ENCODE measurements at places on chromosomes 13 and 19. TPM values are rescaled to one million over a fixed set of nuclear protein-coding genes. Genes with fewer than 3 reads are reported as not detected.

GRCh38 chr19:7215176-7215575 lies 79.0 kb downstream of the INSR start:
- H3K27ac ChIP-seq, result no peak overlapping the region
- no peaks in the 10 kb centered on the region for H3K36me3 ChIP-seq
- H3K27me3 ChIP-seq, result no peaks in the 10 kb centered on the region

- peaks cover 16% of the 10 kb centered on the region for H3K4me1 ChIP-seq
- H3K27me3 ChIP-seq, result no peaks in the 10 kb centered on the region
- peak; percentile 34 for DNase-seq
- peak overlapping the region; percentile 89 for H3K27ac ChIP-seq
Measured at GRCh38 chr19:37654629-37655300, 500 bp downstream of the ZFP30 start.

DNA sequence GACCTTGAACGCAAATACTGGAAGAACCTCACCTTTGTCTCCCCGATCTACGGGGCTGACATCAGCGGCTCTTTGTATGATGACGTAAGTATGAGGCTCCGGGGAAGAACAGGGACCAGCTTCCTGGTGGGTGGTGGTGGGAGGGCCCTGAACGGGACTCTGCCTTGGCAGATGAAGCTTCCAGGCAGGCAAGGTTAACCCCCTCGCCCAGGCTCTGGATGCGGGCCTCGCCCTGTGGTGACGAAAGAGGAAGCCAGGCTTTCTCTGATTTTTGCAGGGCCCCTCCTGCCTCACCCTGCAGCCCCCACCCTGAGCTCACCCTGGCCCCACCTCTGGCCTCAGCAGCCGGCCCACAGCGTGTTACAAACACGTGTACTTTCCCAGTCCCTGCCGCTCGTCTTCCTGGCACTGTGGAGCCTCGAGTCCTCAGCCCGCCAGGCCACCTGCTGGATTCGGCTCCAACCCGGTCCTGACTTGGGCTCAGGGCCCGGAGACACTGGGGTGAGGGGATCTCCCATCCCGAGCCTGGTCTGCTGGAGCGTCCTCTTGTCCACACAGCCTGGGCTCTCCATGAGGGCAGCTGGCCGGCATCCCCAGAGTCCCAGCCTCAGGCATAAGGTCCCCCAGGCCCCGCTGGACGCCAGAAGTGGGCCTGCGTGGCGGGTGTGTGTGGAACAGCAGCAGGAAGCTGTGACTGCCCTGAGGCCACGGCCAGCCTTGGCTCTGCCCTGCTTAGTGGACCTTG lies 72.4 kb downstream of the KDM4B start:
- no peak overlapping the region for H3K4me3 ChIP-seq
- no peak overlapping the region for H3K27ac ChIP-seq
- no peaks in the 10 kb centered on the region for H3K4me1 ChIP-seq
- no peak for DNase-seq
- no peaks in the 10 kb centered on the region for H3K27me3 ChIP-seq

DNA sequence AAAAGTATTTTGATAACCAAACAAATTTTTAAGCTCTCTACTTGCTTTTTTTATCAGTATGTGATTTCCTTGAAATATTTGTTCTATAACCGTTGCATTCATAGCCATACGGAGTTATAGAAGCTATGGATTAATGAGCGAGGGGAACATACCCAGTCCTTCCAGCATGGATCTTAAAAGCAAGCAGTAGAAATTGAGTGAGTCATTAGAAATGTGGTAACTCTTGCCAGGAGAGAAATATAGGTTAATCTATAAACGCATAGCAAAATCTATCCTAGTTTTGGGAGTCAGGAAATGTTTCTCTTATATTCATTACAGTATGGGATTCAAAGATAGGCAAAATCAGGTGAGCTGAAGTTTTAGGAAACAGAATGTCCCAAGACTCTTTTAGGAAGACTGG lies 507.4 kb downstream of the DACH1 start:
- H3K4me3 ChIP-seq, result no peak overlapping the region
- no peak overlapping the region for H3K27ac ChIP-seq
- no peaks in the 10 kb centered on the region for H3K27me3 ChIP-seq
- H3K4me1 ChIP-seq, result no peaks in the 10 kb centered on the region

DNA sequence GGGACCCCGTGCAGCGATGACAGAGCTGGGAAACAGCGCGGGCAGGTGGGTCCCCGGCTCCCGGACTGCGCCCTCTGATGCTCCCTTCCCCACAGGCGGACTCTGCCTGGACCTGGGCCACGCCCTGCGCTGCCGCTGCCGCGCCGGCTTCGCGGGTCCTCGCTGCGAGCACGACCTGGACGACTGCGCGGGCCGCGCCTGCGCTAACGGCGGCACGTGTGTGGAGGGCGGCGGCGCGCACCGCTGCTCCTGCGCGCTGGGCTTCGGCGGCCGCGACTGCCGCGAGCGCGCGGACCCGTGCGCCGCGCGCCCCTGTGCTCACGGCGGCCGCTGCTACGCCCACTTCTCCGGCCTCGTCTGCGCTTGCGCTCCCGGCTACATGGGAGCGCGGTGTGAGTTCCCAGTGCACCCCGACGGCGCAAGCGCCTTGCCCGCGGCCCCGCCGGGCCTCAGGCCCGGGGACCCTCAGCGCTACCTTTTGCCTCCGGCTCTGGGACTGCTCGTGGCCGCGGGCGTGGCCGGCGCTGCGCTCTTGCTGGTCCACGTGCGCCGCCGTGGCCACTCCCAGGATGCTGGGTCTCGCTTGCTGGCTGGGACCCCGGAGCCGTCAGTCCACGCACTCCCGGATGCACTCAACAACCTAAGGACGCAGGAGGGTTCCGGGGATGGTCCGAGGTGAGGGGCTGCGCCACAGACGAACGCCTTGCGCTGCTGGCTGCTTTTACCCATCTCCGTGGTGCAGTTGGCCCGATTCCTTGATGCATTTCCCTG lies 7.8 kb upstream of the SELENOV start:
- H3K27ac ChIP-seq, result no peak overlapping the region
- H3K36me3 ChIP-seq, result no peaks in the 10 kb centered on the region
- peak overlapping the region; percentile 52 for H3K4me3 ChIP-seq
- DNase-seq, result peak; percentile 23

GRCh38 chr19:4542896-4543841 lies 3.3 kb upstream of the LRG1 start:
- DNase-seq, result no peak
- H3K4me1 ChIP-seq, result no peaks in the 10 kb centered on the region
- no peaks in the 10 kb centered on the region for H3K27me3 ChIP-seq
- H3K36me3 ChIP-seq, result no peaks in the 10 kb centered on the region
- no peak overlapping the region for H3K27ac ChIP-seq

DNA sequence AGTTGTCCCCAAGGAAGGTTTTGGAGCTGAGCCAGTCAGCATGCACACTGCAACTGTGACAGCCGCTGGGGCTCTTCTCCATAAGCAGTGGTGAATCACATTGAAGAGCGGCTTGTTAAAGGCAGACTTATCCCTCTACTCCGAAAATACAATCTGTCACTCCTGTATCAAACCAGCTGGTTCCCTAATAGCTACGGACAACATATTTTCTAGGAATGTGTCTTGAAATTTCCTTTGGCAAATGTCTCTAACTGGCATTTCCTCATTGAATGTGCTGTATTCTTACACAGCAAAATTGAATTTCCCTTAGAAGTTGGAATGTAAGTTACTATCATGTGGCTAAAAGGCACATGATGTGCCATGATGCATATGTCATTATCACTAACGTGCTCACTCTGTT lies 104.0 kb upstream of the GPR12 start:
- H3K27me3 ChIP-seq, result no peaks in the 10 kb centered on the region
- H3K4me1 ChIP-seq, result no peaks in the 10 kb centered on the region
- no peak for DNase-seq
- H3K4me3 ChIP-seq, result no peak overlapping the region

- no peaks in the 10 kb centered on the region for H3K36me3 ChIP-seq
- H3K4me1 ChIP-seq, result peaks cover 17% of the 10 kb centered on the region
- H3K4me3 ChIP-seq, result no peak overlapping the region
- H3K27me3 ChIP-seq, result no peaks in the 10 kb centered on the region
- no peak for DNase-seq
- no peak overlapping the region for H3K27ac ChIP-seq
Measured at GRCh38 chr19:38733241-38733492, 11.1 kb downstream of the CAPN12 start.

- no peak for DNase-seq
- no peaks in the 10 kb centered on the region for H3K4me1 ChIP-seq
- H3K36me3 ChIP-seq, result no peaks in the 10 kb centered on the region
- no peak overlapping the region for H3K27ac ChIP-seq
- no peaks in the 10 kb centered on the region for H3K27me3 ChIP-seq
- H3K4me3 ChIP-seq, result no peak overlapping the region
Measured at GRCh38 chr13:92821324-92821723, 405.3 kb upstream of the GPC6 start.

DNA sequence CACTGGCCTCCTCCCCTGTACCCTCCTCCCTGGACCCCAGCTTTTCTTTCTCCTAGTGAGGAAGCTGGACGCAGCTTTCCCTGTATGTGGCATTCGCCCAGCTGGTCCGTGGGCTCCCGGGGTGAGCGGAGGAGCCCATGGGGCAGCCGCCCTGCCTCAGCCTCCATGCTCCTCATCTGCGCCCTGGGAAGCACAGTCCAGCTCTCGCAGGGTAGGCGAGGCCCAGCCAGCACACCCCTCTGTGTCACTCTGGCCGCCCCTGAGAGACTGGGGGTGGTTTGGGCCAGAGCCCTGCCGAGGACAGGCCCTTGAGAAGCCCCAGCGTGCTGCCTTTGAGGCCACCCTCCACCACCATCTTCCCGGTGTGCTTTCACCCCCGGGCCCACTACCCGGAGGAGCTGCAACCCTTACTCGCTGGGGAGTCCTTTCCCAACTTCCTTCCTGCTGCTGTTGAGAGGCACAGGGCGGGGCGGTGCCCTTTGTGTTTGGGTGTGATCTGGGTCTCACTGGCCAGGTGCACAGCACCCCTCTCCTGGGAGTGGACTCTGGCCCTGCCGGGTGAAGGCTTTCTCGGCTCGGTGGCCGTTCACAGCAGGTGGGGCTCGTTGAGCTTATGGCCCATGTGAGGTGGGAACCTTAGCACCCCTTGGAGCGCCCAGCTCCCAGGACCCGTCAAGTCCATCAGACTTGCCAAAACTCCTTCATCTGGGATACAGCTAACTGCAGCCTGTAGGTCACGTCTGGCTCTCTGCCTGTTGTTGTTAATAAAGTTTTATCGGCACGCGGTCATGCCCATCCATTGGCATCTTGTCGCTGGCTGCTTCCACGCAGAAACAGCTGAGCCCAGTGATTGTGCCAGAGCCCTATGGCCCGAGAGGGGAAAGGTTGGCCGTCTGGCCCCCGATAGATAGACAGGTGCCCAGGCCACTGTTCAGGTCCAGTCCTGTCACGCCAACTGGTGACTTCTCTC lies 3.2 kb downstream of the NCLN start:
- peaks cover 42% of the 10 kb centered on the region for H3K4me1 ChIP-seq
- H3K27me3 ChIP-seq, result no peaks in the 10 kb centered on the region
- no peak for DNase-seq
- no peak overlapping the region for H3K27ac ChIP-seq
- H3K36me3 ChIP-seq, result no peaks in the 10 kb centered on the region
- H3K4me3 ChIP-seq, result no peak overlapping the region

DNA sequence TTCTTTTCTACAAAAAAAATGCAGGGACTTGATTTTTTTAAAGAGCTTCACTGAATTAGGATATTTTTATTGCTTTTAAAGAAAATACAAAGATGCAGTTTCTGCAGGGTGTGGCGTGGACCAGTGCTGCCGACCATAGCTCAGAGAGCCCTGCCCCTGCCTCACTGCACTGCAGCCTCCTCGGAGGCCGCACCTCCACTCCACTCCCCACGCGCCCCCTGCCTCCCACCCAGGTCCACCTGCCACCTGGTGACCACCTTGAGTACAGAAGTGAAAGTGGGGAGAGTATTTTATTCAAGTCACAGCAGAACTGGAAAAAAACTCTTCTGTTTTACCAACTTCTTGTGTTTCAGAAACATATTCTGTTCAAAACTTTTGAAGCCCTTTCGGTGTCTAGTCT lies 7.9 kb upstream of the F7 start:
- H3K4me1 ChIP-seq, result no peaks in the 10 kb centered on the region
- no peaks in the 10 kb centered on the region for H3K27me3 ChIP-seq
- no peak overlapping the region for H3K4me3 ChIP-seq
- DNase-seq, result no peak
- H3K36me3 ChIP-seq, result peaks cover 4% of the 10 kb centered on the region
- no peak overlapping the region for H3K27ac ChIP-seq

- DNase-seq, result peak; percentile 32
- H3K4me1 ChIP-seq, result peaks cover 18% of the 10 kb centered on the region
- no peaks in the 10 kb centered on the region for H3K27me3 ChIP-seq
- peak within 1 kb of the TSS; percentile 70 for H3K27ac ChIP-seq
- H3K36me3 ChIP-seq, result no peaks in the 10 kb centered on the region
- peak within 1 kb of the TSS; percentile 83 for H3K4me3 ChIP-seq
Measured at GRCh38 chr19:45638930-45639729, at the start of gene EML2. Gene EML2, minus strand, starts transcription at chr19:45639397. Its CDS starts 21 bp downstream, at chr19:45639376.

GRCh38 chr13:74620308-74620707 lies 486.1 kb upstream of the KLF12 start:
- H3K27ac ChIP-seq, result no peak overlapping the region
- no peaks in the 10 kb centered on the region for H3K4me1 ChIP-seq
- no peak overlapping the region for H3K4me3 ChIP-seq
- DNase-seq, result no peak
- no peaks in the 10 kb centered on the region for H3K36me3 ChIP-seq
- no peaks in the 10 kb centered on the region for H3K27me3 ChIP-seq

DNA sequence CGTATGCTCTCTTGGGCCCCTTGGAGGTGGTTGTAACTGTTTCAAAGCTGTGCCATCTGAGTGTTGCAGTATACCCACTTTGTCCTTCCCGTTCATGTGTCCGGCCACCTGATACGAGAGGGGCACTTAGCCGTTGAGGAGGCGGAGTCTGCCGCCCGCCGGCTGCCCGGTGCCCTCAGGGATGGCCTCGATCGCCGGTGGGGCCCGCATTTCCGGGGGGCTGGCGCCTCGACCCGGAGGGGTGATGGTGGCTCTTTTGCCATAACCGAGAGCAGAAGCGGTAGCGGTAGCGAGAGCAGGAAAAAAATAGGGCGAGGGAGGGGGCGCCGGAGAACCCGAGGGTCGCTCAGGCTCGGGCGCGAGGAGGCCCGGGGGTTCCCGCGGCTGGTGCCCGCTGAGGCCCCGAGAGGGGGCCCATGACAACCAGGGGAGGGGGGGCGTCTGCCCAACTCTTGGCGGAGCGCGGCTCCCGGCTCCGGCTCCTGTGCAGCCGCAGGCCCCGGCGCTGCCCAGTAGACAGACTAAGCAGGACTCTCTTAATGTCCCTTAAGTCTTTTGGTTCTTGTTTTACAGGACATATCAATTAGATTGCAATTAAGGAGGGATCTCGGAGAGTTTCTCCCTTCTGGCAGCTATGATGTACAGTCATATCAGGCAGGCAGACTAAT lies 342.7 kb upstream of the SGCG start:
- H3K4me1 ChIP-seq, result no peaks in the 10 kb centered on the region
- no peak overlapping the region for H3K27ac ChIP-seq
- no peak overlapping the region for H3K4me3 ChIP-seq
- no peaks in the 10 kb centered on the region for H3K36me3 ChIP-seq
- no peak for DNase-seq

- no peak for DNase-seq
- no peaks in the 10 kb centered on the region for H3K27me3 ChIP-seq
- H3K4me1 ChIP-seq, result no peaks in the 10 kb centered on the region
- H3K36me3 ChIP-seq, result no peaks in the 10 kb centered on the region
- H3K27ac ChIP-seq, result no peak overlapping the region
- H3K4me3 ChIP-seq, result no peak overlapping the region
Measured at GRCh38 chr13:30443957-30444404, 21.7 kb downstream of the UBE2L5 start.

GRCh38 chr19:10126213-10126639 lies 6.5 kb upstream of the EIF3G start:
- H3K4me3 ChIP-seq, result no peak overlapping the region
- H3K36me3 ChIP-seq, result no peaks in the 10 kb centered on the region
- H3K27me3 ChIP-seq, result no peaks in the 10 kb centered on the region
- no peaks in the 10 kb centered on the region for H3K4me1 ChIP-seq

LYL1 gene
- 22.6 TPM for total RNA-seq

CEACAM21 gene
- 43.1 TPM for total RNA-seq

ZNF568 gene
- total RNA-seq, result 9.0 TPM

ATP8A2 gene
- 0.58 TPM for total RNA-seq

CBY2 gene
- not detected for total RNA-seq
